ENCODE measurements at places on chromosomes 16 and 17. TPM values are rescaled to one million over a fixed set of nuclear protein-coding genes. Genes with fewer than 3 reads are reported as not detected.

Gene ZPBP2
- total RNA-seq, result not detected

DNA sequence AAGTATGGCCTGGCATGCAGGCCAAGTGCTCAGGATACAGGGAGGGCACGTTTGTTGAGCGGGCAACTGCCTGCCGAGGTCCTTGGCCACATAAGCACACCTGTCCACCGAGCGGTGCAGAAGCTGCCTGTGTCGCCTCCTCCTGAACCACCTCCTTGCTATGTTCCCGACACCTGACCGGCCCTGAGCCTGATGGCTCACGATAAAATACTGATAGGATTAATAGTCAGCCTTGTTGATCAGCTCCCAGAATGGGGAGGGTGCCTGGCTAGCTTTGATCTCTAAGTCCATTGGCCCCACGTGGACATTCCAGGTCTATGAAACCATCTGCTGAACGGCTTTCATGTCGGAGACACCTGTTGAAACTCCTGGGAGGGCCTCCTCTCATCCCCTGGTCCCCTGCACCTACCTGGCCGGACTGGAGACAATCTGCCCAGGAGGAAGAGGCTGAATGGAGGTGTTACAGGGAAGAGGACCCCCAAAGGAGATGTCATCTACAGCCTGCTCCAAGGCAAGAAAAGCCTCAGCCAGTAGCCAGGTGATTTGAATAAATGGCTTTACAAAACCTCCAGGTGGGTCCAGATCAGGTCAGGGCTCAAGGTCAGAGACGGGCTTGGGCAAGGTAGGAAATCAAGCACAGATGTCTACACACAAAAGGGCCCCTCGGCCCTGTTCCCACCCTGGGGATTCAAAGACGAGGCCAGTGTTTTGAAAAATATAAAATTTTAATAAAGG, 33.4 kb downstream of the AXIN2 start:
- no peak for DNase-seq

DNA sequence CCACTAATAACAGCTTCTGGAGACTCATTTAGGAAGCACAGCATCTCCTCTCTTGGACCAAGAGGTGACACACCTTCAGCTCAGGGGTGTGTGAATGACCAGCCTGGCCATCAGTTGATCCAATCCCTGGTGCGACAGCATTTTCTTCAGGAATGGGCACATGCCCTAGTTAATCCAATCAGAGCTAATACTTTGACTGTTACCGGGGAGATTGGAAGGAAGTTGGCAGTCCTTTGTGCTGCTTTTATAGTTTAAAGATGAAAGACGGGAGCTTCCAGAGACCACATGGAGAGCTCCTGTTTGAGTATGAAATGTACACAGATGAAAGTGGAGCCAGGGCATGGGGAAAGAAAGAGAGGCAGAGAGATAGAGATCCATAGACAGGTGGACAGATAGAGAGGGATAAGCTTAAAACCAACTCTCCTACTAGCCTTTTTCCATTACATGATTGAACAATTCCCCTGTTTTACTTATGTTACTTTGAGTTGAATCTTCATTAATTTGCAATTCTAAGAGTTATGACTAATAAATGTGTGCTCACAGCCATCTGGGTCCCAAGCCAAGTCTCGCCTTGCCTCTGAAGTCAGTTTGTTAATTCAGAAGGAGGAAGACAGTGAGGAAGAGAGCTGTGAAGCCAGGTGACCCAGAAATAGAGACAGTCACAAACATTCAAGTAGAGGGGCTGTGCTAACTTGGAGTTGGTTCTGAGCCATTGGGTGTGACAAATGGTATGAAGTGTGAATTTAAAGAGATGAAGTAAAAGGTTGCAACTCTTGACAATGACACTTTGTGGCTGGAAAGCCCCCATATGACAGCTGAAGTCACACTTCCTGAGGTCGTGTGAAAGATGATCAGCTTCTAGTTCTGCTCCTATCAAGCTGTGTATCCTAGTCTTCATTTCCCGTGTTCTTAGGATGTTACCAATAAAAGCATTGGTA, 120.0 kb upstream of the GOT2 start:
- DNase-seq, result peak; percentile 31

DNA sequence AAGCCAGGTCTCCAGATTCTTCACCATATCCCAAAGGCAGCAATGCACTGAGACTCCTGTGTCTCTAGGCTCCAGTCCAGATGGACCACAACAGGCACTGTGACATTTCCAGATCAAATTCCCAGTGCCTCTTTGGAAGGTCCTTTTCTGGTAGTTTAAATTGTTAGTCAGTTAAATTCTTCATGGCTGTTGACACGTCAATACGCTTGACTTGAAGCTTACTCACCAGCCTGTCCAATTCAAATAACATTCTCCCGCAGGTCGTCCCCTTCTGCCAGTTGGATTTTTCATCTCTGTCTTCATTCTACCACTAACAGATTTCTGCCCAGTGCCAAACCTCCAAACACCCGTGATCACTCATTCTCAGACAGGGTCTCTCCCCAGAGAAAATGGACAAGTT, 86.7 kb downstream of the SHISA9 start:
- no peak for DNase-seq

GRCh38 chr17:77038884-77039555, 101.7 kb upstream of the SEC14L1 start:
- DNase-seq, result no peak

Data from A172 (cell line).